ENCODE measurements at places on chromosomes 5 and 9.

DNA sequence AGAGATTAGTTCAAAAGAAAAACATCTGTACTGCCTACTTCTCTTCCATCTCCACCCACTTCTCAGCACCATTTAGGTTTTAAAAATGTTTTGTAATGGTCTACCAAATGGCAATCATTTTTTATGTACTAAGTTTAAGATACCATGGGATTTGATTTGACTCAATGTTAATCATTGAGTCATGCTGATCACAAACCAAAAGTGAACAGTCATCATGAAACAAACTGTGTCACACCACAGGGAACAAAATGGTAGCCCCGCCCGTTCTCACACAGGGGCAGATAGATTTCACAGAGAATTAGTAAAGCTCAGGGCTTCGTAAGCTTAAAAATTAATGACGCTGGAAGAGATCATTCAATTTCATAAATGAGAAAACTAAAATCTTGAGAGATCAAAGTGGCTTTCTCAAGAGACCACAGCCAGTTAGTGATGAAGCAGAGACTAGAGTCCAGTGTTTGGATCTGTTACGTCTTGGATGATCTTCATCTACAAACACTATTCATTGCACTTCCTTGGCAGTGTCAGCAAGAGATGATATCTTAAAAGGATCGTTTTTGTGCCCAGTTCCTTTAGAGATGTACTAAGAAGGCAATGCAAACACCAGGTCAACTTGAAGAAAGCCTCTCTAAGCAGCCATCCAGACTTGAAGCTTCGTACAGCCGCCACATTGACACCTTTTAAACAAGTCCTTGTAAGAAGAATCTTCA lies 33.9 kb upstream of the TRIO start:
- DNase-seq: no peak

DNA sequence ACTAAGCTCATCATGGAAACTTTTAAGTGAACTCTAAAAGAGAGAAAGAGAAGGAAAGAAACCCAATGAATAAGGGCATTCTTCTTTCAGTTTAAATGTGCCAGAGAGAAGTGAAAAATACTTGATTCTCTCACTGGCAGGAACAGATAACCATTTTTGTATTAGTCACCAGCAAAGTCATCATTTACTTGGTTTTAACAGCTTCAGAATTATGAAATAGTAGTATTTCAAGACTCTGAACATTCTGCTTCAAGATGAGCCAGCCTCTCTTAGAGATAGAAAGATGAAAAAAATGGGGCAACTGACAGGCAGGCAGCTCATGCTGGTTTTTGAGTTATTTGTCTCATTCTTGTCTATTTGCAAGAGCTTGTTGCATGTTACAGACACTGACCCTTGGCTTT lies 103.5 kb downstream of the GCNT1 start:
- DNase-seq: no peak

- no peak for DNase-seq
Measured at GRCh38 chr5:79686799-79687198, 2.8 kb upstream of the CMYA5 start.

- no peak for DNase-seq
Measured at GRCh38 chr5:122221857-122222256, 90.2 kb upstream of the SNCAIP start.

GRCh38 chr9:77707383-77708063 lies 59.4 kb upstream of the GNA14 start:
- no peak for DNase-seq

DNA sequence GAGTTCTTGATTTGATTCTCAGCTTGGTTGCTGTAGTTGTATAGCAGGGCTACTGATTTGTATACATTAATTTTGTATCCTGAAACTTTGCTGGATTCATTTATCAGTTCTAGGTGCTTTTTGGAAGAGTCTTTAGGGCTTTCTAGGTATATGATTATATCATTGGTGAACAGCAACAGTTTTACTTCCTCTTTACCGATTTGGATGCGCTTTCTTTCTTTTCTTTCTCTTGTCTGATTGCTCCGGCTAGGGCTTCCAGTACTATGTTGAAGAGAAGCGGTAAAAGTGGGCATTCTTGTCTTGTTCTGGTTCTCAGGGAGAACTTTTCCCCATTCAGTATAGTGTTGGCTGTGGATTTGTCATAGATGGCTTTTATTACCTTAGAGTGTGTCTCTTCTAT lies 158.9 kb downstream of the SAXO1 start:
- DNase-seq: no peak

GRCh38 chr9:125878164-125878631 lies 131.0 kb downstream of the PBX3 start:
- peak; percentile 88 for DNase-seq

GRCh38 chr9:2213830-2214468 lies 198.8 kb downstream of the SMARCA2 start:
- DNase-seq: no peak

GRCh38 chr5:37071901-37072581 lies 177.1 kb downstream of the CPLANE1 start:
- no peak for DNase-seq

- DNase-seq: no peak
Measured at GRCh38 chr5:112669328-112669963, 68.2 kb upstream of the APC start.

GRCh38 chr5:119840175-119840574 lies 210.8 kb downstream of the FAM170A start:
- no peak for DNase-seq

DNA sequence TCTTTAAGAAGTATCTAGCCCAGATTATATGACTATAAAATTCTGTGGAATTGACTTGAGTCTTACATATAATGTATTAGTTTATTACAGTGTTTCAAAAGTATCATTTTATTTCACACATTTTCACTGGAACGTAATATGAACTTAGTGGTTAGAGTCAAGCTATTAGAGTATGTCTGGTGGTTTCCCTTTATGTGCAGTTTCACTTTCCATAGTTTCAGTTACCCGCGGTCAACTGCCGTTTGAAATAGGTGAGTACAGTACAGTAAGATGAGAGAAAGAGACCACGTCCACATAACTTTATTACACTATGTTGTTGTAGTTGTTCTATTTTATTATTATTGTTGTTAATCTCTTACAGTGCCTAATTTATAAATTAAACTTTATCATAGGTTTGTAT lies 50.5 kb downstream of the COMMD10 start:
- DNase-seq: no peak
